ENCODE measurements at places on chromosomes 16 and 17.

DNA sequence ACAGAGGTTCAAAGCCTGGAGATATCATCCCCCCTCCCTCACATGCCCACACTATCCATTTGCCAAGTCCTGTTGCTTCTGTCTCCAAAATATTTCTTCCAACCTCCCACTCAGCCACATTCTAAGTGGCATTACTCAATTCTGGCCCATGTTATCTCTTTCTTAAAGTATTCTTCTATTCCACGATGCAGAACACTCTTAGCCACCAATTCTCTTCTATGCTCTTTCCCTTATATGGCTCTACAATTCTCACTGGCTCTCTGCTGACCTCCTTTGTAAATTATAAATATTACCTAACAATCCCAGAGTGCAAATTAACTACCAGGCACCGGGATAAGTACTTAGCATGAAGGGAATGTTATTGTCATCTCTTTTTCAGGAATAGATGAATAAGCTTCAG, 82.4 kb downstream of the KCNJ2 start:
- no peak for DNase-seq

DNA sequence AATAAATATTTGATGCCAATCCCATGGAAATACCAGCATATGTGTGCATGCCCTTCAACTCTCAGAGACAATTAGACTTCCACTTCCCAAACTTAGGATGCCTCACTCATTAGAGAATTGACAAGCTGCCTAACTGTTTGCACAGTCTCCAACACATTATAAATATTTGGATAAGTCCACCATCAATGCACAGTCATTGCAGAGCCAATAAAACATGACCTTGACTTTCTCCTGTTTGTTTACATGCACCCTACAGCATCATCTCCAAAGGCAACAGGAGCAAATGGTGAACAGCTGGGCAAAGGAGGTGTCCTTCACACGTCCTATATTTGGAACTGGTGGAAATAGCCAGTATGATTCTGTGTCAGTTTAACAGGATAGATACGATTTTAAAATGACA, 804.4 kb upstream of the RBFOX1 start:
- DNase-seq = no peak

DNA sequence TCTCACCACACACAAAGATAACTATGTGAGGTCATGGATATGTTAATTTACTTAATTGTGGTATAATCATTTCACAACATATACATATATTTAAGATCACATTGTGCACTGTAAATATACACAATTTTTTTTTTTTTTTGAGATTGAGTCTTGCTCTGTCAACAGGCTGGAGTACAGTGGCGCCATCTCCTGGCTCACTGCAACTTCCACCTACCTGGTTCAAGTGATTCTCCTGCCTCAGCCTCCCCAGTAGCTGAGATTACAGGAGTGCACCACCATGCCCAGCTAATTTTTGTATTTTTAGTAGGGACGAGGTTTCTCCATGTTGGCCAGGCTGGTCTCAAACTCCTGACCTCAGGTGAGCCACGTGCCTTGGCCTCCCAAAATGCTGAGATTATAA, 11.5 kb upstream of the PRSS54 start:
- peak; percentile 50 for DNase-seq

DNA sequence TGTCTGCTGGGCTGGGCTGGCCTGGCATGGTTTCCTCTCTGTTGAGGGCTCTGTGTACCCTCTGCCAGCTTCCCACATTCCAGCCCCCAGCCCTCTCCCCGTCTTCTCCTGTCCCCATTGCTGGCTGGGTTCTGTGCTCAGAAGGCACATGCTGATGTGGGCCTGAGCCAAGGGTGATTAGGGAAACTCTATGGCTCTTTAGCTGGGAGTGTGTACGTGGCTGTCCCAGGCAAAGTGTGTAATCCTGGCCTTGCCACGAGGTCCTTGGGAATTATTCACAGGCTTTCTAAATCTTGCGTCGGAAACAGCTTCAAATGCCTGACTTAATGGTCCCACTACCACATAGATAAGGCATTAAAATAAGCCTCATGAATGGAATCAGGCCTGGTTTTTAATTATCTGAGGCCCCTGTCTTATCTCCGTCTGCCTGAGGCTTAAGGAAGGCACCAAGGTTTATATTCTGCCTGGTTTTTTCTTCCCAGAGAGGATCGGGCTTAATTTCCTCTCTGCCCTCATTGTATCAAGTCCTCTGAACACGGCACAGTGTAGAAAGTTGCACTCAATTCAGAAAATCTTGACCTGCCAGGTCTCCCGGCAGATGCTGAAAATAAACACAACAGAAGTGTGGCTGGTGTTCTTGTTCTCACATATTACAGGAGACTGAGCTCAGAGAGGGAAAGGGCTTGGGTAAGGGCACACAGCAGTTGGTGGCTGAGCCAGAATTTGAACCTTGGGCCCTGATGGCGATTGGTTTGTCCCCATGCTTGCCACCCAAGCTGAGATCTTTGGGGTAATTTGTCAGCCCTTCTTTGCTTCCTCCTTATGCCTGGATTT, 52.9 kb upstream of the LGALS9 start:
- DNase-seq = no peak

DNA sequence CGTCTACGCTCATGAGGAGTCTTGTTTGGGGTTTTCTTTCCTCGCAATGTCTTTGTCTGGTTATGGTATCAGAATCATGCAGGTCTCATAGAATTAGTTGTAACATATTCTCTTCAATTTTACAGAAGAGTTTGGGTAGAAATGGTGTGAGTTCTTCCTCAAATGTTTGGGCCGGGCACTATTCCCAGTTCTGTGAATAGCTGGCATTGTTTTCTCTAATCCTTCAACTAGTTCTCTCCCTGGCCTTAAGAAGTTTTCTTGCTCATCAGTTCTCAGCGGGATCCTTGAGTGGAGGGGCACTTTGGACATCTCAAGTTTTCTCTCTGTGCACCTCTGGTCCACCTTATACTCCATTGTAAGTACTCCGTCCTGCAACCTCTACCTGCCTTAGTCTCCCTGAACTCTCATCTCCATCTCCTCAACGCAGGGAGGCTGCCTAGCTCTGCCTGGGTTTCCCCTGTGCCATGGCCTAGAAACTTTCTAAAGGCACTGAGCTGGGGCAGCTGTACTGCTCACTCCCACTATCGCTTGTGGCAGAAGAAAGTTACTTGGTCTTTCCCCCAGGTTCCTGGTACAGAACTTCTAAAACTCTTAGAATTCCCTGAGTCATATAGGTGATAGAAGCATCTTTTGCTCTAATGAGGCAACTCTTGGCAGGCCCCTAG, 16.9 kb downstream of the NSMCE1 start:
- no peak for DNase-seq

- DNase-seq = peak; percentile 44
These were observed 4.8 kb downstream of the CD2BP2 start for GRCh38 chr16:30350134-30350871.

DNA sequence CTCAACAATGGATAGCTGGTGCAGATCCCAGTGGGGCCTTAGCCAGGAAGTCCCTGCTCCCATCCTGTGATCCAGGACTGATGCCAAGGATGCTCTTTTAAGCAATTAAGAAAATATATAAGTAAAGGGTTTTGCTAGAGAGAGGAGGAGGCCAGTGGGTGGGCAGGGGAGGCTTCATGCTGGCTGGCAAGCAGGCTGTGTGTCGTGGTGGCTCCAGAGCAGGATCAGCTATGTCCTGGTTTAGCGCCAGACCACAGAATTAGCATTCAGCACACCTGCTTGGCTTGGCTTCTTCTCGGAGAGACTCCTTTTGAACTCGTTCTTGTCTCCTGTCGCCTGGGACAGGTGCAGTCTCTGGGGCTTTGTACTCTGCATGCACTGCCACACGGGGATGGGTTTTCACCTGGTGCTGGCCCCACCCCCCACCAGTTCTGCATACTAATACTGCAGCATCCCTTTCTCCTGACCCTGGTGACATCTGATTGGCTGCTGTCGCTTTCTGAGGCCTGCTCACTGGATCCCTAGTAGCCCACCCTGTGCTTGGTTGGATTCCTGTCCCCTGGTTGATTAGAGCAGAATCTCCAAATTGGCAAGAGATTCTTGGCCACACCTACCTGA, 66.1 kb downstream of the PLD6 start:
- no peak for DNase-seq

GRCh38 chr17:77935121-77935571, 23.4 kb upstream of the TNRC6C start:
- no peak for DNase-seq

Data from CD4-positive, alpha-beta T cell treated with Interleukin-12 subunit alpha and Interleukin-12 subunit beta, for 1 hour (primary cell).